Epithelial cell of proximal tubule (primary cell): ENCODE measurements at places on chromosomes 6 and 20. TPM values are rescaled to one million over a fixed set of nuclear protein-coding genes. Genes with fewer than 3 reads are reported as not detected.

DEF6 gene
- total RNA-seq = 4.2 and 6.0 TPM in 2 replicates

GPLD1 gene
- total RNA-seq = 0.51 and 0.75 TPM in 2 replicates

HLA-G gene
- 0.46 and 0.94 TPM in 2 replicates for total RNA-seq

GNL1 gene
- 46.1 and 46.3 TPM in 2 replicates for total RNA-seq

- no peak for DNase-seq
These were observed 120.8 kb upstream of the TNFAIP3 start for GRCh38 chr6:137746264-137746663.

- no peak for DNase-seq
These were observed 977.0 kb downstream of the TFAP2A start for GRCh38 chr6:9437836-9438235.

DNA sequence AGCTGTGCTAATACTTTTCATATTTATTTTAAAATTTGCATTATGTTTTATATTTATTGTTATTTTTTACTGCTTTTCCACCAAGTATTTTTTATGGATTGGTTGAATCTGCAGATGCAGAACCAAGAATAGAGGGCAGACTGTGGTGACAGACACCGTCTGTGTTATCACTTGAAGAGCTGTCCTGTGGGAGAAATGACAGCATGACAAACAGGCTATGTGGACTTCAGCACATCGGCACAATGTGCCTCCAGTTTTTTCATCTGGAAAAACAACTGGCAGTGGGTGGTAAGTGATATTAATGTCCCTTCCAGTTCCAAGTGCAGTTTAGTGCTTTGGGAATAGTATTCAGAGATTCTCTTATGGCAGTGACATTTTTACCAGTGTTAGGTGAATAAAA is 492.9 kb downstream of the PRKN start:
- no peak for DNase-seq

- no peak for DNase-seq
These were observed 37.3 kb downstream of the NINL start for GRCh38 chr20:25547999-25548398.

DNA sequence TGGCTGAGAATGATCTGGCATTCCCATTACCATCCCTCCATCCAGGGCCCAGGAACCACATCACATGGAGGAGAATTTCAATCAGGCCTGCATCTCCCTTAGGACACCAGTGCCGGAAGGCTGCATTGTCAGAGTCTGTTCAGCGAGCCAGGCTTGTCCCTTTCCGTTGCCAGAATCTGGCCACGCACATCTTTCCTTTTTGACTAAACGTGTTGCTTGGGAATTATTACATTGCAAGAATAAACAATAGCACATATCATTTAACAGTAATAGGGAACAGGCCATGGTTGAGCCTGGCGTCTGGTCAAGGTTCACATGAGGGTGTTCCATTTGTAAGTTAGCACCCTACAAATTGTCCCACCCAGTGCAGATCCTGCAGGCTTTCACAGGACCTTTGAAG is 42.8 kb downstream of the SOBP start:
- DNase-seq = no peak

DNA sequence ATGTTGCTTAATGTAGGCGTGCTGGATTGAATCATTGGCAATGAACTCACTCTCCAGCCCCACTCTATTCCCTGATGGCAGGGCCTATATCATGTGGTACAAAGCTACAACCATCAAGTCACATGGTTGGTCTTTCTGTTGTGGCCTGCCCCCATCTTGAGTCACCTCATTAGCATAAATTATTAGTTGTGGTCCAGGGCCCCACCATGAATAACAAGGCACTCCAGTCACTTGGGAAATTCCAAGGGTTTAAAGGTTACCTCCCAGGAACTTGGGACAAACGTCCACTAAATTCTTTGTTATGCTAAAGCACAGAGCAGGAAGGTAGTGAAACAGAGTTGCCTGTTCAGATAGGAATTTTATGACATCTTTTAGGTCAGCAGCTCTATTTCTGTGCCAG is 193.7 kb downstream of the SLC35F1 start:
- DNase-seq = no peak
